ENCODE measurements at places on chromosomes 6 and 20.

DNA sequence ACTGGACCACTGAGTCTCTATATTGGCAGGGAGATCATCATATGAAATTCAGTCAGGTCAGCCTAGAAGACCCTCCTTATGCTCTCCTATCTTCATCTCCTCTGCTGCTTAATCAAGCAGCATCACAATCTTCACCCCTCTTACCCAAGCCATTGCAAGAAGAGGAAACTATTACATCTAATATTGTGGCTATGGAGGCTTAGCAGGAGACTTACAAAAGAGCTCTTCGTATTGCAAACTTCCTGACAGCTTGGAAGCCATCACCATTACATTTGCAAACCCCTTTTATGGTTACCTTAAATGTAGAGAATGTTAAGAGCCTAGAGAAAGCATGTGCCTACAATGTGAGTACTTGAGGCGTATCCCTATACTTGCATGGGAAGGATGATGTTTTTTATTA, 87.2 kb upstream of the STXBP5 start:
- DNase-seq = no peak

- DNase-seq = no peak
Observed at GRCh38 chr6:144316862-144317195, 31.7 kb downstream of the UTRN start.

- no peak for DNase-seq
Observed at GRCh38 chr20:1204113-1204512, 859 bp downstream of the C20orf202 start.

- peak; percentile 91 for DNase-seq
Observed at GRCh38 chr6:31058128-31058894, 48.0 kb downstream of the MUC22 start.

DNA sequence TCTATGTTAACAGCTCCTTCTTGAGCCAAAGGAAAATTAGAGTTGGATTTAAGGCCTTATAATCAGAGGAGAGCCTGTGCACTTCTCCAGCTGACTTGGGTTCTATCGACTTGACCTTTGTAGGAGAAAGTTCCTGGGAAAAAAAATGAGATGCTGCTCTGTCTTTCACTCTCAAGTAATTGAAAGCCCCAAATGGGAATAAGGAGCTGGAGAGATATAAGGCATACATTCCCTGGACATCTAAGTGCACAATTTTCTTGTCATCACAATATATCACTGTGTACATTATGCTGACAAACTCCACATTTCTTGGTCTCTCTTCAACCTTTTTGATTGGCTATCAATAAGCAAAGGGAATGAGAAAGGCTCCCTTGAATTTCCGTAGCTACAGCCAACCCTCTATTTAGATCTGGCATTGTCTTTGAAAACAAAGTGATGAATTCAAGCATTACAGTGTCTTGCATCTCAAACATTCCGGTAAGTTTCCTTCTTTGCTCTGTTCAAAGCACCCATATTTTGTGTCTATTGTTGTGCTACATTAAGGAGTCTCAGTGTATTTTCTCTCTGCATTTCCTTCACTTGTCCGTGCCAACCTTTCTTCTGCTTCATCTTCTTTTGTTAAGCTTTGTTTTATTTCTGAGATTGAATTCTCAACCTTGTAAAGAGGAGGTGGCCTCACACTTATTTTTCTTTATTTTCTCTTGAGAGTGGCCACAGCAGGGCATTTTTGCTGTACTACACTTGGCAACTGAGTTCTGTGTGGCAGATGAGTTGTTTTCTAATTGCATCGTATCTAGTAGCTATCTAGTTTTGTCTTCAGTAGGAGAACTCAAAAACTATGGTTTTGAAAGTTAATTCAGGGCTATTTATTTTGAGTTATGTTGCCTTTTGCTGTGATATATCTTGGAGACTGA, 450.3 kb upstream of the MAN1A1 start:
- DNase-seq = no peak

DNA sequence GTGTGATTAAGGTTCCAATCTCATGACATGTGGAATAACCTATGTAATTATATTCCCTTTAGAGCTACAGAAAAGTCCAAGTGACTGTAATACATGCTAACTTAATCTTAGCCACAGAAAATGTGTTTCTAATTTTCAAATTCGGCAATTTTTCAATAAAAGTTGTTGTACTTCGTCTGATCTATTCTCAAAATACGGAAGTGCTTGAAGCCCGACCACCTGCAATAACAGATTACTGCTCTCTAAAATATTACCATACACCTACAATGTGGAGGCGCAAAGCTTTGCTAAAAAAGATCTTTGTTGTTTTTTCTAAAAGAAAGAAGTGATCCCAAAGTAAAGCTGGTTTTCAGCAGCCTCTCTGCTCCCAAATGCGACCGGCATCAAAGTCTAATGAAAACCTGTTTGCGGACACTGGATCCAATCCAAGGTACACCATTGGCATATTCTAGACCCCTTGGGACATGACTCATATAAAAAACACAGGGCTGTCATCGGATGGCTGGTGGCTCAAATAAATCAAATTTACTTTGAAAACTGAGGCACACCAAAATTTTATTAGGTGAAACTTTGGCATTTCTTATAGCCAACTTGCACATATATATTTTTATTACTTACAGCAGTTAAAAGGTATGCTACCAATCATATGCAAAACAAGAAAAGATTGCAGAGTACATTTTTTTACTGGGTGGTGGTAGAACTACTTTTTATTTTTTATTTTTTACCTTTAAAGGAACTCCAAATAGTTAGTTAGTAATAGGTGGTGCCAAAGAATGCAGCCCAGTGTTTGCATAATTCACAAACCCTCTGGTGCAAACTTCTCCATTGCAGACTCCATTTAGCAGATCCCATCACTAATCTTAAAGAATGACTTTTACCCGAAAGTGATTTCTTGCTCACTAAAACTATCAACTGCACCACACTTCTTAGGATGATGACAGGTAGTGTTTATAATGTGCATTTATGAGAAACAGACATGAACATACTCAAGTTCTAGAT, 118.7 kb upstream of the TBX18 start:
- DNase-seq = no peak

DNA sequence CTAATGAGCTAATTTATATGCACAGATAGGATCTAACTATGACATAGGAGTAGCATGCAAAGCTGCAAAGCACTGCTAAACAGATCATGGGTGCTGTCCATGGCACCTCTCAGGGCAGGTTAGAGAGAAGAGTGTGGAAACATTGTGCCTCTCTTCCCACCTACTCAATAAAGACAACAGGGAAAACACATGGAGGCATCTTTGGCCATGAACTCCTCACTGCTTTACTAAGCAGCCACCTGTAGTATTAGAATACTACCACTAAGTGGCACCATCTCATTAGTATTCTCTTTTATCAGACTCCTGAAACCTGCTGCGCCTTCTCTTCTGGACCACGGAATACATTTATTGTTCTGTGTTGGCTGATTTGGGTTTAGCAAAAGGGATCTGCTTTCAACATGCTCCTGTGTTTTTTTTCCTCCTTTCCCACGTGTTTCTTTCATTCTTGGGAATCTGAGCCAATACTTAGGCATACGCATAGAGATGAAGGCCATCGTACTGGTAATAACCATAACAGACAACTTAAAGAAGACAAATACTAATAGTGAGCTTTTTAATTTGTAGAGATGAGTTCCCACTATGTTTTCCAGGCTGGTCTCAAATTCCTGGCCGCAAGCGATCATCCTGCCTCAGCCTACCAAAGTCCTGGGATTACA, 9.4 kb upstream of the HDDC2 start:
- no peak for DNase-seq

DNA sequence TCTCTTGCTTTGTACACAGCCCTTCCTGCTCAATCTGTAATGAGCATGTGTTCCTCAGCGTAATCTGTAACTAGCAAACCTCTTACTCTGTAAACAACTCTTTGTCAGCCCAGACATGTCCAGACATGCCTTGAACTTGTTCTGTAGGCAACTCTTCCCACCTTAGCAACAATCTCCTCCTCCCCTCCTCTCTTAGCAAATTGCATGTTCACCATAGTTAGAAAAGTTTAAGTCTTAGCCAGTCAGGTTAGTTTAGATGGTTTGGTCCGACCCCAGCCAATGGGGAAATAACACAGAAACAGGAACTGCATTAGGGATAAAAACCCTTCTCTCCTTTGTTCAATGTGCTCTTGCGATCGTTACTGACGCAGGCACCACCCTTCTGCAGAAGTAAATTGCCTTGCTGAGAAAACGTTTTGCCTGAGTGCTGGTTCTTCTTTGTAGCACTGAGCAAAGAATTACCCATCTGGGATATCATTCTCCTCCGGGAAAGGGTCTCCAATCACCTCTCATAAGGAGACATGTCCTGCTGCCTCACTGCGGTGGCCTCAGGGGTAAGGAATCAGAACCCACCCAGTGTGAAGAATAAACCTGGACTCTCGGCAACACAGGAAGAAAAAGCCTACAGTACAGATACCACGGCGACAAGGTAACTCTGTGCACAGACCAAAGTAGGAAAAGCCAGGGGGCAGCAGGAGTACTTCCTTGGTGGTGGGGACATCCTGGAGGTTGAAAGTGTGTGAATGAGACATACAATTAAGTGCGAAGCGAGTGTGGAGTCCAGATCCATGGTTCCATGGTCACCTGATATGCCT, 26.2 kb downstream of the PLN start:
- no peak for DNase-seq

DNA sequence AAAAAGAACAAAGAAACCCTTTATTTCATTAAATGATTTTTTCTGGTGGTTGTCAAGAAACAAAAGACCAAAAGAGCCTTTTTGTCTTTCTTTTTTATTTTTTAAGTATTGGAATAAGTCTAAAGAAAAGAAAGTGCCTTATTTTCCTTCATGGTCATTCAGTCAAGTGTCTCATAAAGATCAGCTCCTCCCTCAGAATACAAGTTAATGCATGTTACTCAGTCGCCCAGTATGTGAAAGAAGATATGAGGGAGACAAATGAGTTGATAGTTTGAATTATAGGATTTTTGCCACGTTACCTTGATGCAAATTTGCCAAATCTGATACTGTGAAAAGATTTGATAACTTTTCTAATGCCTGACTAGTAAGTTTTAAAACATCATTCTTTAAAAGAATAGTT, 157.2 kb downstream of the QKI start:
- no peak for DNase-seq

DNA sequence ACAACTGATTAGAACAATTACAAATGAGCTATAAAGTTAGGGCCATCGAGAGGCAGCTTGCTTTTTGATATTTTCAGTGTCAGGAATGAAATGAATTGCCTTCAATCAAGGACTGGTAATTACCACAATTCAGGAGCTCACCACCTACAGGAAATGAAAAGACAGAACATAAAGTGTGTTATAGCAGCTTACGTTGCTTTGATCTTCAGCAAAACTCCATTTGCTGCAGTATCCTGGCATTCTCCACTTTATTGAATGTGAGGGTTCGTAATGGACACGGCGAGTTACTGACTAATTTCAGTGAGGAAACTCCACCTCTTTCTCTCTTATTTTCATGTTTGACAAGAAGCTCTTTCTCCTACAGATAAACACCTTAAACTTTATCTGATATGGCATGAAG, 440.0 kb upstream of the HSF2 start:
- no peak for DNase-seq

- DNase-seq = no peak
Observed at GRCh38 chr20:1975291-1975690, 18.6 kb downstream of the PDYN start.

DNA sequence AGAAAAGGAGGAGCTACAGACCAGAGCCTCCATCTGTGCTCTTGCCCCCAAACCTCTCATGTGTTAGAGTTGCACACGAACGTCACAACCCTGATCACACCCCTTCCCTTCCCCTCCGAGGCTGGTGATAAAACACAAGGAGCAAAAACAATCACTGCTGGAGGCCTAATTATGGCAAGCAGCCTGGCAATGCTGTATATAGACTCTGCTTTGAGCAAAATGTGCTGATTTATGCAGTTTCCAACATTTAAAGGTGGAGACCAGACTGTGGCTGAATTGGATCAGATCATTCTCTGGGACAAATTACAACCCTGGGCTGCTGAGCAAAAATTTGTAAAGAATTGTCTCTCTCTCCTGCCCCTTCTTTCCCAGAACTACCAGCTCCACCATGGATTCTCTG, 64.6 kb upstream of the SRSF6 start:
- DNase-seq = no peak

DNA sequence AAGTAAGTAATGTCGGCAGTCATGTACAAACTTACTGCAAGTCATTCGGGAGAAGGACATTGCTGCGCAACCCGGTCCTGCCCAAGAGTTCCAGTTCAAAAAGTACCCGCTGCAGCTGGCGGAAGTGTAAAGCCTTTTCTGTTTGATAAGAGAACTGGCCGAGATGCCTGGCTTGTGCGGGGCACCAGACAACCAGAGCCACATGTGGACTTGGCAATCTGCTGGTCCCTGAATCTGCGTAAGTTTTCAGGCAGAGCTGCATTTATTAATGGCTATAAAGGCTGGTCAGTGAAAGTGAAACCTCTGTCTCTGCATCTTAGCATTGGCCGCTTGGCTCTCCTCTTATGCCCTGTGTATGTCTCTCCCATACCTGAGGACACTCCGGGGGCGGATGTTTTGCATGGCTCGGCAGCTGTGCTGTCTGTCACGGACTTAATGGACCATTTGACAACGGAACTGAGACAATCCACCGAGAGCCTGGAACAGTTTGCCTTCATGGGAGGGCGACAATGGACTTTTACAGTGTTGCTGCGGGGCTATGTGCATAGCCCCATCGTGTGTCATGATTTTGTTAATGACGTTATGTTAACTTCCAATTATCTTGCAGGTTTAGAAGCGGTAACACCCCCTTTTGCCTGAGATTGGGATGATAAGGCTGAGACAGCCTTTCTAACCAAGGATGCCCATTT, 19.8 kb upstream of the RGS17 start:
- peak; percentile 79 for DNase-seq

GRCh38 chr6:3297909-3298308, 39.2 kb downstream of the PSMG4 start:
- no peak for DNase-seq

- DNase-seq = no peak
Observed at GRCh38 chr20:347640-348484, 951 bp downstream of the NRSN2 start.

- DNase-seq = no peak
Observed at GRCh38 chr6:149249370-149250357, 67.8 kb upstream of the TAB2 start.

DNA sequence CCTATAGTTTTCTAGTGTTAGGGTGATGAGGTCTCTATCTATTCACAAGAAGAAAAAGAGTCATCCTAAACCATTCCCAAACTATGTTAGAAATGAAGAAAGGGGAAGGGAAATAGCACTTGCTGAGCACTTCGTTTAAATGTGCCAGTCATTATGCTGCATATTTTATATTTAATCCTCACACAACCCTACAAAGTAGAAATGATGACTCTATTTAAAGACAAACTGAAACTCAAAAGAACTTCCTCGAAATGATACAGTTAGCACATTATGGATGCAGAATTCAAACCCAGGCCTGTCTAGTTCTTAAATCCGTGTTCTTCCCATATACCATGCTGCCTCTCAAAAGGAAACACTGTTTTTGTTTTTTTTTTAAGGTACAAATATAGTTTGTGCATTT, 174.6 kb downstream of the GMPR start:
- DNase-seq = no peak

DNA sequence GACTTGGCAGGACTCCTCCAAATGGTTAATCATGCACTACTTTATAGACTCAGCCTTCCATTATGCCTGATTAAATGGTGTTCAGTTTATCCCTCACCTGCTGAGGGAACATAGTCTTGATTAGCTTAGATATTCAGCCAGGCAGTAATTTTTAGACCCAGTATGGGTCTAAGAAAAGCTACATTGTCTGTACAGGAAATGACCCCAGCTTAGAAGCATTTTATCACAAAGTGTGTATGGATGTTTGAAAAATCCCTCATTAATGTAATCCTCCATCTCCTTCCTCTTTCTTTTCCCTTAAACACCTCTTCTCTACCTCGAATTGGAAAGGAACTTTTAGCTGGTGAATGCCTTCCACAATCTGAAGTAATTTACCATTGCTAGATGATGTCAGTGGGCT, 252.2 kb upstream of the BMP2 start:
- DNase-seq = no peak

All from kidney epithelial cell (primary cell).